ENCODE measurements at places on chromosomes 16 and 17.

DNA sequence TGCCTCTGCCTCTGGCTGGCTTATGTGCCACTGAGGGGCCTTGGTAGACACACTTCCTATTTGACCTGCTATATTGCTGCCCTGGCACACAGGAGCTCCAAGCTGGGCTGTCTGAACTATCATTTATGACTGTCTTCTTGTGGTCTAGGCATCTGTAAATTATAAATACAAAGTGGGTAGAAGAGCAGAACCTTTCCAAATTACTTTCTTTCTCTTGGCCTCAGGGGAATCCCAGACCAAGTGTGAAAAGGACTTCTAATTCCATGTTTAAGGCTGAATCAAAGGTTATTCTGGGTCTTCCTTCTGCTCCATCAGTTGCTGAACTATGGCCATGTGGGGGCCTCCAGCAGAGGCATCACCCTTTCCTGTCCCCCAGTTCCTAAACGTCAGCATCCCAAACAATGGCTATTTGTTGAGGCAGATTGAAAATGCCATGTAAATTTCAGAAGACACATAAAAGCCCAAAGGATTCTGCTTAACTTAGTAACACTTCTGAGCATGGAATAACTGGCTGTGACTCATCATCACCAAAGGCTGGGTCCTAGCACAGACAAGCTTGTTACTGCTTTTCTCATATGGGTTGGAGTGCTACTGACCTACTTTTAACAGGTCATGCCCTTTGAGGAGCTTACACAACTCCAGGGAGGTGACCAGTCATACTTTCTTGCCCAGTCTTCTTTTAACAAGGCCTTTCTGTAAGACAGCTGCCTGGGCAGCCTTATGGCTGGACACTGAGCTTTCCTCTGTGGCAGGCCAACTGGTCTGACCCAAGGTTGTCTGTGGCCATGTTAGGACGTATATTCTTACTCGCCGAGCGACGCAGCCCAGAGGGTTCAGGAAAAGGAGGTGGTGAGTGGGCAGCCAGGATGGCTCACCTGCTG is 154.8 kb downstream of the VPS53 start:
- DNase-seq, result no peak

DNA sequence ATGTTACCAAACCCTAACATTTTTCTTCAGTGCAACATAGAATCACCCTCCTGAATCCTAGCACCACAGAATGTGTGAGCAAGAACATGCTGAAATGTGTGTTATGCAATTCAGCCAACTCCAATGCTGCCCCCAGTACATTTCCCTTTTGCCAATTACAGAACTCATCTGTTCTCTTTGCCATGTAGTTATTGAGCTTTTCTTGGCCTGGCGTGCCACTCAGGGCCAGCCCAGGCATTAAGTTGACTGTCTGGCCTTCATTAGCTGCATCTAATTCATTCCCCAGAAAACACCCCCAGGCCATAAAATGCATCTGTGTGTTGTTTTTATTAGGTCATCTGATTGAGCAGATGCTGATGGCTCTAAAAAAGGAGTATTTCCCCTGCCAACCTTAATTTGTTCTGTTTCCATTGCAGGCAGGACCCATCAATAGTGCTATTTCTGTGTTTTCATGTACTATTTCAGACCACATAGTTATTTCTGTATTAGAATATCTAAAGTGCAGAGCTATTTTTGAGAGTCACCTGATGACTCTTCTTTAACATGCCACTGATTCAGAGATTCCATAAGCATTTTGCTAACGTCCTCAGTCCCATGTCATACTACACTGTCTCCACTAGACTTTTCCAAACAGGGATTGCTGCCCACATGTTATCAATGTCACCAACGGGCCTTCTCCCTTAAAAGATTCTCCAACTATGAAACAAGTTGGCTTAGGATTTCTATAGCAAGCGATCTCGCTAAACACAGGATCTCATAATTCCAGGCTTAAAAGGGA is 969.7 kb downstream of the CDH11 start:
- DNase-seq, result no peak

DNA sequence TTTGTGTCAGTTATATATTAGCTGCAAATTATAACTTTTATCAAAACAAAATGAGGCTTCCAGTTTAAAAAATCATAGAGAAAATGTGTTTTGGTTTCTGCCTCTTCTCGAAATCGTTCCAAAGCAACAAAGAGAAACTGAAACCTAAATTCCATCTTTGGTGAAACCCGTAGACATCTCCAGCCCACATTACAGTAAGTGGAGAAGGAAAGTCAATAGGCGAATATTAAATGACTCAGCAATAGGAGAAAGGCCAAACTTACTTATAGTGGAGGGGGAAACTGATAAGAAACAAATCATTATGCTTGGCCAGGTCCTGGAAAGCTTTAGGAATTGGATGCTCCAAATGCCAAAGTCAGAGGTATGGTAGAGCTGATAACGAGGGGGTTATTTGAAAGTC is 103.0 kb upstream of the SHISA6 start:
- no peak for DNase-seq

GRCh38 chr16:67364600-67365235 is 28.6 kb downstream of the TPPP3 start:
- DNase-seq, result no peak

DNA sequence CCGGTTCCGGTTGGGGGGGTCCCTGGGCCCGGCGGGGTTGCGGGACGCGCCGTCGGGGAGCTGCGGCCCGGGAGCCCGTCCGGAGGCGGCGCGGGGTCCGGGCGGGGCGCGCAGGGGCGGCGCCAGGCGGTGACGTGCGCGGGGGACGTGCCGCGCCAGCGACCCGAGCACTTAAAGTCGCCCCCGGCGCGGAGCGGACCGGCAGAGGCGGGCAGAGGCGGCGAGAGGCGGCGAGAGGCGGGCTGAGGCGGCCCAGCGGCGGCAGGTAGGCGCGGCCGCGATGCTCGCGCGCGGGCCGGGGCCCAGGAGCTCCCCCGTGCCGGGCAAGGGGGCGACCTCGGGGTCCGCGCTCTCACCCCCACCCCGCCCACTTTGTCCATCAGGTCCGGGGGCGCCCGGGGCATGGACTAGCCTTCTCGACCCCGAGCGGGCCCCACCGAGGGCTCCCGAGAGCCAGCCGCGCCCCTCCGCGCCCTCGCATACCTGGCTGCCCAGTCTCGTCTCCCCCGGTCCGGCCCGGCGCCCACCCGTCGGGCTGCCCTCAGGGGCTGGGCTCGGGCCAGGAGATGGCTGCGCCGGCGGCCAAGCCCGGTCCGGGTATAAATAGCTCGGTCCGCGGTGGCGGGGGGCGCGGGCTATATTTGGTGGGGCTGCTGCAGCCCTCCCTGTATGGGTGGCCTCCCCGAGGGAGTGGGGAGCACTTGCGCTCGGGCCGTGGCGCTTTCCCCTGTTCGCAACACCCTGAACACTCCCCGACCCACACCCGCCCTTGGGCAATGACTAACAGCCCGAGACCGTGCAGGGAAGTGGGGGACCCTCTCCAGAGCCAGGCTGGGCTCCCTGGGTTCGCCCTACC is at the start of gene SLC16A3:
Gene SLC16A3, plus strand, starts transcription at position 201 of the 856 bp plus-strand sequence. CDS start 6,967 bp downstream, outside the sequence.
- DNase-seq, result peak; percentile 95

DNA sequence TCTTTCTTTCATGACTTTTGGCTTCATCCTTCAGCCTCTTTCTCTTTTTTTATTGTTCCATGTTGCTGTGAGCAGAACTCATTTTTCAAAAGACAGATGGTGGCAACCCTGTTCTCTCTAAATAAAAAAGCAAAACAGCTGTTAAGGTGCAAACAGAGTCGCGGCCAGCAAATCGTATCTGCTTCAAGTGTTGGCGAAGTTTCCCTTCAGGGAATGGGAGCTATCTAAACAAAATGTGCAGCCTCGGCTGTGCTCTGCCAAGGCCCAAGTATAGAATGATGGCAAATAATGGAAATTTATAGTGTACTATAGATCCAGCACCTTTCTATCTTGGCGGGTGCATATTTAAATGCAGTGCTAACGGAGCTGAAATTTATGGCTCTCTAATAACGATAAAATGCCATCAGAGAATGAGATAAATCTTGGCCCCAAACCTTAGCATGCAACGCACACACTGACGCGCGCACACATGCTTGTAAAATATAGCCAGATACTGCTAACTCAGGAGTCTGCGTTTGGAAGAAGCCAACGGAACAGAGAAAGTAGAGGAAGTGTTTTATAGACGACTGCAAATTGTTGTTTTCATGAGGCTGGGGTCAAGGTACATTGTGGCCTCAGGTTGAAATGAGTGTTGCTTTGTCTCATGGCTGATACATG is 315.5 kb upstream of the RBFOX1 start:
- no peak for DNase-seq

DNA sequence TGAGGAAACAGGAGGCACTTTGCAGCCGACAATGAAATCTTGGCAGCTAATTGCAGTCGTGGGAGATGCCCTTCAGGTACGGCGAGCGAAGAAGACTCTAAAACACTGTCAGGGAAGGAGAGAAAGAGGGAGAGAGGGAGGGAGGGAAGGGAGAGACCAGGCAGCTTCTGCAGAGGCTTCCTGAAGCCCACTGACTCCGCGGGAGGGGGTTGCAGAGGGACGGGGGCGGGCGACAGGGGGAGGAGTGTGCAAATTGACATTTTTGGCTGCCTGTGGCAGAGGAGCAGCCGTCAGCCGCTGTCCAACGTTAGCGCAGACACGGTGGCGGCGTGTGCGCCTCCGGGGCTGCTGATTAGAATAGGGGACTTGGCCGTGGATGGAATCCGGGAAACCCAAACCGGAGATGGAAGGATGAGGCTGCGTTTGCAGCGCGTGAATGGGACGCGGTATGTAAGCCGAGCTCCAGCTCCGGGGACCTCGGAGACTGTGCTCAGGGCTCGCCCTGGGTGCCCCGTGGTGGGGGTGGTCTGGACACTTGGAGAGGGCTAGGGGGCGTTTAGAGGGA is 849.1 kb upstream of the RBFOX1 start:
- no peak for DNase-seq

- DNase-seq, result no peak
Observed at GRCh38 chr17:76467809-76468633, 618 bp downstream of the AANAT start.

DNA sequence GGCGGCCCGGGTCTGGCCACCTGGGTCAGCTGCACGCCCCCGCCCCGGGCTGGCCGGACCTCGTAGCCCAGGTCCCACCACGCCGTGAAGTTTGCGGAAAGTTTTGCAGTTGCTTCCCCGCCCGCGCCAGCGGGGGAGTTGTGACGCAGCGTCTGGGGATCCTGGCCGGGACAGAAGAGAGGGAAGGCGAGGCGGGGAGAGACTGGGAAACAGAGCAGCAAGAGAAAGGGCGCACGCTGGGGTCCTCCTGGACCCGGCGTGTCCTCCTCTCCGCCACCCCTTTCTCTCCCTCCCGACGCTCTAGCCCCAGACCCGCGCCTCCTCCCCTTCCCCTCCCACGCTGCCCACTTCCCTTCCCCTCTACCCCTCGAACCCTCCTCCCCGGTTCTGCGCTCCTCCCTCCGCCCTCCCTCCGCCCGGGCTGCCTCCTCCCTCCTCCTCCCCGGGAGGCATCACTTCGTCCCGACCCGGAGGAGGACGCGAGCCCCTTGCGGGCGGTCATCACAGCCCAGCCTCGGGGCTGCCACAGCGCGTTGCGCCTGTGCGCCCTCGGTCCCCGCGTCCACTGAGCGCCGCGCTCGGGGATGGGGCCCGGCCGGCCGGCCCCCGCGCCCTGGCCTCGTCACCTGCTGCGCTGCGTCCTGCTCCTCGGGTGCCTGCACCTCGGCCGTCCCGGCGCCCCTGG is at the start of gene MRC2:
Gene MRC2, plus strand, starts transcription at position 452 of the 685 bp plus-strand sequence. Its CDS starts 133 bp downstream, at position 585.
- DNase-seq, result peak; percentile 78

GRCh38 chr17:77829843-77830799 is 128.4 kb upstream of the TNRC6C start:
- no peak for DNase-seq

GRCh38 chr16:3950343-3951193 is 70.1 kb upstream of the CREBBP start:
- DNase-seq, result no peak

DNA sequence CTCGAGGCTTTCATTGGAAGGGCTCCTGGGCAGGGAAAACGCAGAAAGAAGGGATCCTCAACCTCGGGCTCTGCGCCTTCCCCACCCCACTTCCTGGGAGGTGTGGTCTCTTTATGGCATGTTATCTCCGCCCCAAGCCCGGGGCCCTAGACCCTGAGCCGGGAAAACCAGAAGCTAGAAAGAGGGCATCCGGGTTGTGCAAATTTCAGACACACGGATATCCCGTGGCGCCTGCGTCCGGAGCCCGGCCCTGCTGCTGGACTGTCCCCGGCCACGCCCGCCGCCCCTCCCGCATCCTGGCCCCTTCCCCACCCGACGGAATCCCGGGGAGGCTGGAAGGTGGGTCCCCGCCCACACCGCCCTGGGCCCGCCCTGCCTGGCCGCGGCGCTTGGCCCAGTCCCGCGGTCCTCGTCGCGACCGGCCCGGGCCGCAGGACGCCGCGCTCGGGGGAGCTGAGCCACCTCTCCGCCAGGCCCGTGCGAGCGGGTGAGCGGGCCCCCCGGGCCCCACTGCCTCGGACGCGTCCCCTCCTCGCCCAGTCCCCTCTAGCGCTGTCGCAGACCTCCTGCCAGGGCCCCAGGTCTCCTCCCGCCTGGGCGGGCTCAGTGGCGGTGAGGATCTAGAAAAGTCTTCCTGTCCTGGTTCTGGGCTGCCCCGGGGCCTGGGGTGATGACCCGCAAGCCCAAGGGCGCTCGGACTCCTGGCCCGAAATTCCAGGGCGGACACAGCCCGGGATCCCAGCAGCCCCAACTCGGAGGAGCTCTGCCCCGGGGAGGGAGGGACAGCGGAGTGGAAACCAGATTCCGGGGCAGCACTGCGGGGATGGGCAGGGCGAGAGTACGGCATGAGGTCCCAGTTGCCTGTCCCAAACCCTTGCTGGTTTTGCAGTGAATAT is at the start of gene SLC16A5:
Gene SLC16A5, plus strand, starts transcription at position 397 of the 896 bp plus-strand sequence. CDS start 5,683 bp downstream, outside the sequence.
- peak; percentile 81 for DNase-seq

DNA sequence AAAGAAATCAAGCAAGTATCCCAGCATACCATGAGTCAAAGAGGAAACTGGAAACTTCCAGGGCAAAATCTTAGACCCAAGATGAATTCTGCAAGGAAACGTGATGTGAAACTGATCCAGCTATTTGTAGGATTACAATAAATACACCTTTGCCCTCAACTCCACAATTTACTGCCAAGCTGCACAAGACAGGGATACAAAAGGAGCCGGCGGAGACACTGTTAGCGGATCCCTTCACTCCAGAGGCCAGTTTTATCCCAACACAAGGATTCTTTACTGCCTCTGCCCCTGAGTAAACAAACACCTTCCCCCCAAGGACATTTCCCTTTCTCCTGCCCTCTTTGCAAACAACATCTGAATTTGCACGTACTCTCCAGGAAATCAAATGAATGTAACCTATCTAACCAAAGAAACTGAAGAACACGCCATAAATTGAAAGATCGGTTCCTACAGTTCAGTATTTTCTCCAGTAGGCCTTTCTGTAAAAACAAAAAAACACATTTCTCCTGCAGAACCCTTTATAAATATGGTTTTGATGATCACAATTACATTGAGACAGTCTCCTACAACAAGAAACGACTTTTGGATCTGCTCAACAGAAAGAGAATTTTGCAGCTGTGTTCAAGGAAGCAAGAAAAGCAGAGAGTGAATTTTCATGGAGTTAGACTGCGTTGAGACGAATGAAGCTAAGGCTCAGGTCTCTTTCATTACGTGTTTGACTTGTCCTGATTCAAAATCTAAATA is 1.4 kb upstream of the CBX2 start:
- no peak for DNase-seq

- DNase-seq, result no peak
Observed at GRCh38 chr17:46842835-46843234, 8.5 kb upstream of the WNT9B start.

Data from GM13976 (cell line).